ENCODE measurements at places on chromosomes 3 and 15.

GRCh38 chr15:71709808-71710418 is 100.4 kb upstream of the NR2E3 start:
- DNase-seq, result no peak

- DNase-seq, result no peak
These were observed 392.5 kb downstream of the FOXP1 start for GRCh38 chr3:71191031-71191482.

DNA sequence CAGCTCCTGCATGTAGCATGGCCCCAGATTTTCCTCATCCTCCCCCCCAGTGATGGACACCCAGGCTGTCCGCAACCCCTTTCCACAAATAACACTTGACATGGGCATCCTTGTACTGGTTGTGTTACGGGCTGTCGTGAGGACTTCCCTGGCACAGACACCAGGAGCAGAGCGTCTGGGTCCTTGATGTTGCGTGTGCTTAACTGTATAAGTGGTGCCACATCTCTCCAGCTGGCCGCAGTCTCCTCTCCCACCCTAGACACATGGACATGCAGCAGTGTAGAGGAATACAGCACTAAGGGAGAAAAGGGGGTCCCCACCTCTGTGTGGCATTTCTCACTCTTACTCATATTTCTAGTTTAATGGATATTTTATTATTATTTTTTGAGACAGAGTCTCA is 56.6 kb downstream of the FBLN2 start:
- no peak for DNase-seq

DNA sequence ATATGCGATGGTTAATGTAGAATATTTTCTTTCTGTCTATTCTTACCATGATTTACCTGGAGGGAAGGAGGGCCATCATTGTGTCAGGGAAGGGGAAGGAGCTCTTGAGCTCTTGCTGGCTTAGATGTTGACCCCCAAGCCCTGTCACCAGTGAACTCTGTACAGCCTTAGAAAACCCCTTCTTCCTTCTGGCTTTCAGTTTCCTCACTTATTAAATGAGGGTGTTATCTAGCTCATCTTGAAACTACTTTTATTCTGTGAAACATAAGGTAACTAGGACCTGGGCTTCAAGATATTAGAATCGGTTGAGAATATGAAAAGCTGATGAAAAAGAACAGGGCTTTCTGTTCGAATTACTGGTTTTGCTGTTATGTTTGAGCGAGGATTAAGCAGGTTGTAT is 25.1 kb upstream of the UTS2B start:
- DNase-seq, result no peak
